ENCODE measurements at places on chromosomes 11 and 22. TPM values are rescaled to one million over a fixed set of nuclear protein-coding genes. Genes with fewer than 3 reads are reported as not detected.

DNA sequence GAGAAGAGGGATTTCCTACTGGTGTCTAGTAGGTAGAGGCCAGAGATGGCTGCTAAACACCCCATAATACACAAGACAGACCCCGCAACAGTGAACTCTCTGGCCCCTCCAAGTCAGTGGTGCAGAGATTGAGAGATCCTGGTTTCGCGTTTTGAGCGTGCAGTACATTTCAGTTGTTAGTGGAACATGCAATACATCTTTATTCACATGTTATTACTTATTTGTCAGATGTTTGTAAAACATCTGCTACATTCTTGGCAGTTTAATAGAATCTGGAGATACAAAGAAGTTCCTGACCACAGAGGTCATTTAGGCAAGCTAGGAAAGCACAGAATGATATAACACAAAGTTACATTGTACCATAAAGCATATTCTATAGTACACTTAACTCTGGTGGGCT, 41.5 kb downstream of the ST3GAL4 start:
- no peaks in the 10 kb centered on the region for H3K27me3 ChIP-seq
- no peak for DNase-seq
- no peaks in the 10 kb centered on the region for H3K36me3 ChIP-seq
- H3K27ac ChIP-seq, result no peak overlapping the region

- no peak overlapping the region for H3K4me3 ChIP-seq
- peaks cover 4% of the 10 kb centered on the region for H3K4me1 ChIP-seq
- H3K27ac ChIP-seq, result no peak overlapping the region
Measured at GRCh38 chr11:88375927-88376470, 38.5 kb upstream of the CTSC start.

DNA sequence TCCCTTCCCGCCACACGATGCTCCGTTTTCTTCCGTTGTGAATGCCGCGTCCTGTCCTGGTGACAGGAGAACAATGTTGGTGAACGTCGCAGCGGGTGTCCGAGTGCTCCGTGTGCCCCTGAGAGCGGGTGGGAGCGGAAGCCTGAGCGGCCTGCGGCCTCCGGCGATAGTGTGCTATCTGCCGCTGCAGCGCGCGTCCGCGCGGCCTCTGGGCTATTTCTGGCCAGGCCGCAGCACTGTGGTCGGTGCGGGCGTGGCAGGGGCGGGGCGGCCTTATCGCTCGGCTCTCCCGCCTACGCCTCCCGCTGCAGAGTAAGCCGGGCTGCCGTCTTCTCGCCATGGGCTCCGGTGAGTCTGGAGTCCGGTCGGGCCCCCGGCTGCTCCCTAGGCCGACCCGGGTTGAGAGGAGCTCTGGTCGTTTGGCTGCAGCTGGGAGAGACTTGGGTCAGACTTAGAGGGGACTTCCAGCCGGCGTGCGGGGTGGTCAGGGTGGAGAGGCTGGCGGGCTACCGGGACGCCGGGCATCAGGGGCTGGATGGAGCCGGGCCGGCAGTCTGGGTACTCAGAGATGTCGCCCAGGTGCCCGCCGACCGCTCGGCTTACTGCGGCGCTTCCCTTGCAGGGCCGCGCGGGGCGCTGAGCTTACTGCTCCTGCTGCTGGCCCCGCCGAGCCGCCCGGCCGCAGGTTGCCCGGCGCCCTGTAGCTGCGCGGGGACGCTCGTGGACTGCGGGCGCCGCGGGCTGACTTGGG, at the start of gene GP1BB:
GP1BB (plus strand) TSS at position 308 of the 751 bp plus-strand sequence; CDS start at position 339, 31 bp downstream.
- no peak within 1 kb of the TSS for H3K27ac ChIP-seq
- no peaks in the 10 kb centered on the region for H3K4me1 ChIP-seq
- H3K4me3 ChIP-seq, result no peak within 1 kb of the TSS
- peaks cover 23% of the 10 kb centered on the region for H3K36me3 ChIP-seq
- DNase-seq, result peak; percentile 48

DNA sequence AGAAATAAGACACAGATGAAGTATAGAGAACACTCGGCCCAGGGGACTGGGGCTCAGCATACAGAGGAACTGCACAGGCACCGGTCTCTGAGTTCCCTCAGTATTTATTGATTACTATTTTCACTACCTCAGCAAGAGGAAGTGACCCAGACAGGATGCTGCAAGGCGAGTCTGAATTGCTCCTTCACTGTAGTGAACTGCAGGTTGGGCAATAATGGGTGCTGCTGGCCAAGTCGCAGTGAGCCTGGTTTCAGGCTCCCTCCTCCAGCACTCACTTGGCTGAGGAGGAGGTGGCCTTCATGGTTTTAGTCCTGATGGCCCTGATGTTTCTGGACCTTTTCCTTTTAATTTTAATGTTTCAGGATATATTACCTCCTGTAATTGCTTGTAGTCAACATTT, 10.4 kb downstream of the OR52K2 start:
- no peaks in the 10 kb centered on the region for H3K27me3 ChIP-seq
- peak; percentile 6 for DNase-seq
- peaks cover 31% of the 10 kb centered on the region for H3K4me1 ChIP-seq
- H3K36me3 ChIP-seq, result no peaks in the 10 kb centered on the region
- peak overlapping the region; percentile 81 for H3K27ac ChIP-seq
- H3K4me3 ChIP-seq, result no peak overlapping the region

DNA sequence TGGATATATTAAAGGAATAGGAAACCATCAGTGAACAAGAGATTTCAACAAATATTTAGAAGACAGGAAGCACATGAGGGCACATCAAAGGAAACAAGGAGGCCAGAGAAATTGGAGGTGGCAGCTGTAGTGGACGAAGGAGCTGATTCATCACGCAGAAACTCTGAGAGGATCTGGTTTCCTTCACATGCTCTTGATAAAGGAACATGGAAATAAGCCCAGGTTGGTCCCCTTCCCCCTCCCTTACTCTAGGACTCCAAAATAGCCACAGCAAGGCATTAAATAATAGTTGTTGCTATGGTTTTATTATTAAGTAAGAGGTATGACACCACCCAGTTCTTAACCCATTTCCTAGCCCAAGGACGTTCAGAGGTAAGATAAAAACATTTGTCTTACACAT, 11.3 kb downstream of the IZUMO1R start:
- H3K27me3 ChIP-seq, result peaks cover 6% of the 10 kb centered on the region
- no peak overlapping the region for H3K27ac ChIP-seq
- no peaks in the 10 kb centered on the region for H3K4me1 ChIP-seq
- H3K36me3 ChIP-seq, result no peaks in the 10 kb centered on the region
- DNase-seq, result no peak

- DNase-seq, result peak; percentile 51
- no peaks in the 10 kb centered on the region for H3K27me3 ChIP-seq
- H3K4me1 ChIP-seq, result no peaks in the 10 kb centered on the region
Measured at GRCh38 chr22:29359469-29359868, 28.9 kb downstream of the AP1B1 start.

DNA sequence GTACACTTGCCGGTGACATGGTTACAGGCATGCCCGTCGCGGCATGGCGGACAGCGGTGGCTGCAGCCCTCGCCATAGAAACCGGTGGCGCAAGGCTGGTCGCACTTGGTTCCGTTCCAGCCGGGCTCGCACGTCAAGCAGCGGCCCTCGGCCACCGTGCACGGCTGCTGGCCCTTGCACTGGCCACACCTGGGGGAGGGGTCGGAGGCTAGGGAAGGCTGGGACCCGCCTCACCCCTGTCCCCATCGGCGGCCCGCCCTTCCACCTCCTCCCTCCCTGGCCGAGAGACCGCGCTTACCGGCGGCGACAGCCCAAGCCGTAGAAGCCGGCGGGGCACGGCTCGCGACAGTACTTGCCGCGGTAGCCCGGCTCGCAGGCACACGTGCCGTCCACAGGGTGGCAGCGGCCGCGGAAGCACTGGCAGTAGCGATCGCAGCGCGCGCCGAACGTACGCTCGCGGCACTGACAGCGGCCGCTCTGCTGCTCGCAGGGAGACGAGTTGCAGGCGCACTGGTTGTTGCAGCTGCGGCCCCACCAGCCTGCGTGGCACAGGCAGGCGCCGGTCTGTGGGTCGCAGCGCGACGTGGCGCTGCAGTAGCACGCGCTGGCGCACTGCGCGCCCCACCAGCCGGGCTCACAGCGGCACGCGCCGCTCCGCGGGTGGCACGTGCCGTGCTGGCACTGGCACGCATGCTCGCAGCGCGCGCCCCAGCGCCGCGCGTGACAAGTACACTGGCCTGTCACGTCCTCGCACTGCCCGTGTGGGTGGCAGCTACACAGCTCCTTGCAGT, 6.7 kb downstream of the SCARF2 start:
- no peak overlapping the region for H3K27ac ChIP-seq
- H3K36me3 ChIP-seq, result no peaks in the 10 kb centered on the region
- peaks cover 1% of the 10 kb centered on the region for H3K4me1 ChIP-seq
- peak; percentile 58 for DNase-seq
- no peak overlapping the region for H3K4me3 ChIP-seq
- H3K27me3 ChIP-seq, result peaks cover 40% of the 10 kb centered on the region

GRCh38 chr11:61695917-61696316, 15.7 kb downstream of the DAGLA start:
- peaks cover 8% of the 10 kb centered on the region for H3K4me1 ChIP-seq
- peak; percentile 86 for DNase-seq
- H3K27ac ChIP-seq, result peak overlapping the region; percentile 36
- no peaks in the 10 kb centered on the region for H3K36me3 ChIP-seq
- H3K27me3 ChIP-seq, result no peaks in the 10 kb centered on the region

- DNase-seq, result no peak
- no peaks in the 10 kb centered on the region for H3K36me3 ChIP-seq
- no peak overlapping the region for H3K4me3 ChIP-seq
- H3K27ac ChIP-seq, result no peak overlapping the region
Measured at GRCh38 chr22:49659924-49660315, 167.8 kb downstream of the BRD1 start.

- no peak for DNase-seq
- H3K27ac ChIP-seq, result no peak overlapping the region
- no peaks in the 10 kb centered on the region for H3K4me1 ChIP-seq
- H3K4me3 ChIP-seq, result no peak overlapping the region
- H3K36me3 ChIP-seq, result no peaks in the 10 kb centered on the region
Measured at GRCh38 chr11:124898711-124899110, 1.0 kb upstream of the ROBO4 start.

- no peaks in the 10 kb centered on the region for H3K36me3 ChIP-seq
- H3K4me1 ChIP-seq, result no peaks in the 10 kb centered on the region
- H3K27ac ChIP-seq, result no peak overlapping the region
Measured at GRCh38 chr22:33684087-33684486, 236.2 kb downstream of the LARGE1 start.

DNA sequence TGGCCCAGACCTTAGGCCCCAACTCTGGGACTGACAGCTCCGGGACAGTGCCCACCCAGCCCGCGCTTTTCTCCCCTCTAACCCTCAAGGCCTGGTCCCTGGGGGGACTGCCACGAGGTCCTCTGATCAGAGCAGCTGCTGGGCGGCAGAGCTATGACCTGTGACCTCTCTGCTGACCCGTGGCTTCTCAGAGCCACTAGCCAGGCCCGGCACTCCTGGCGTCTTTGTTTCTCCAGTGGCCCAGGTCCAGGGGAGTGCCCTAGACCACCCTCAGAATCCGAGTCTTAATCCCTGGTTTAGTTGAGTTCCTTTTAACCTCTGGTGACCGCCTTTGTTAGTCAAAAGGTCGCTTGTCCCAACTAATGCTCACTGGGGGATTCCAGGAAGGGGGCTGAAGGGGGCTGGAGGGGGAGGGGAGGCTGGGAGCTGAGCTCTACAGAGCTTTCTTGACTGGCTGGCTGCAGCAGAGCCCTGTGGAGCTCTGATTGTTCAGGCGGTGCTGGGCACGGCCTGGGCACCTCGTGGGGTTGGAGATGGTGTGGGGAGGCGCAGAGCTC, 1.2 kb downstream of the FBLN1 start:
- peak overlapping the region; percentile 42 for H3K4me3 ChIP-seq
- no peak for DNase-seq
- H3K4me1 ChIP-seq, result peaks cover 26% of the 10 kb centered on the region
- H3K27me3 ChIP-seq, result peaks cover 10% of the 10 kb centered on the region

DNA sequence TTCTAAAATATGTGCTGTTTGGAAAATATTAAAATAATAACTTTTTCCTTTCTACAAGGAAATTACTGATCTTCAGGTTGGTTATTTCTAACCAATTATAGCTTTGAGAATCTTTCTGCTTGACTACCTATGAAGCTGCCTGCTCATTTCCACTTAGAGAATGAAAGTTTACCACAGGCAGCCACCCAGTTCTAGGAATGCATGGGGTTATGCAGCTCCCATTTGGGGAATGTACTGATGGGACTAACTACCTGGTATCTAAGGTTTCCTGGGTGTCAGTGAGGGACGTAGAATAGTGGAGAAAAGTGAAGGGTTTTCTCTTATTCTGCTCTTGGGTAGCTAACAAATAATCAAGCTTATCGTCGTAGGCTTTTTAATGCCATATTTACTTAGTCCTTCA, 73.4 kb downstream of the DEUP1 start:
- no peaks in the 10 kb centered on the region for H3K36me3 ChIP-seq
- H3K27me3 ChIP-seq, result no peaks in the 10 kb centered on the region
- H3K4me1 ChIP-seq, result no peaks in the 10 kb centered on the region
- H3K27ac ChIP-seq, result no peak overlapping the region
- DNase-seq, result no peak
- no peak overlapping the region for H3K4me3 ChIP-seq

- no peaks in the 10 kb centered on the region for H3K36me3 ChIP-seq
- DNase-seq, result peak; percentile 14
- no peak overlapping the region for H3K4me3 ChIP-seq
- no peaks in the 10 kb centered on the region for H3K4me1 ChIP-seq
Measured at GRCh38 chr11:29208117-29208516, 808.7 kb downstream of the KCNA4 start.

DNA sequence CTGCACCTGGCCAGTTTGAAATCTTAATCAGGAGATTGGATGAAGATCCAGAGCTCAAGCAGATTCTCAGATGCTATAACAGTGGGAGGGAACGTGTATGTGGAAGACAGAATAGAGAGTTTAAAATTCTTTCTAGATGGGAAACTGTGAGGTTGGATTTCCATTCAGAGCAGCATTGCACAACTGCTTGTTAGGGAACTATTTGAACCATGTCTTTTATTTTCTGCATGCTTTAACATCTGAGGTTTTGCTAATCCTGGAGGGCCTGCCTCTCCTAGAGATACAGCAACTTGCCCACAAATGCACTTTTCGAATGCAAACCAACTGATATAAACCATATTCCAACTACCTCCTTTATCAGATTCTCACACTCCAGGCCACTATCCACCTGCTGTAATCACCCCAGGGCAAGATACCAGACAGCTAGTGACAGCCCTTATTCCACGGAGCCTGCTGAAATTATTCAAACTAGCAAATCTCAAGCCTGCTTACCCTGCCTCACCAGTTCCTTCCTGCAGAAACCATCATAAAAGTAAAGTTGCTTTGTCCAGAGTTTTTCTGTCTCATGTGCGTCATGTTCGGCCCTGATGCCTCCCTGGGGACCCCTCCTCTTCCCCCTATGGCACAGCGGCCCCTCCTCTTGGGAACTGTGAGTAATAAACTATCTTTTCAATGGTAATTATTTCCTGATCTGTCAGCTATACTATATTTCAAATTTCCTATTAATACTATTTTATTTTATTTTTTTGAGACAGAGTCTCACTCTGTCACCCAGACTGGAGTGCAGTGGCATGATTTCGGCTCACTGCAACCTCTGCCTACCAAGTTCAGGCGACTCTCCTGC, 18.4 kb upstream of the SEC14L4 start:
- no peaks in the 10 kb centered on the region for H3K27me3 ChIP-seq
- H3K27ac ChIP-seq, result no peak overlapping the region
- H3K4me3 ChIP-seq, result no peak overlapping the region
- H3K36me3 ChIP-seq, result no peaks in the 10 kb centered on the region
- no peak for DNase-seq

GRCh38 chr11:10926801-10927211, 69.0 kb upstream of the ZBED5 start:
- no peak overlapping the region for H3K27ac ChIP-seq
- H3K4me3 ChIP-seq, result no peak overlapping the region
- H3K36me3 ChIP-seq, result no peaks in the 10 kb centered on the region
- no peak for DNase-seq
- H3K27me3 ChIP-seq, result no peaks in the 10 kb centered on the region

Gene ROBO3
- polyA plus RNA-seq, result 4.5 TPM

Gene APOA1
- polyA plus RNA-seq, result 62.3 TPM

Gene EFCAB6
- polyA plus RNA-seq, result 0.34 TPM

Gene TRIM49
- not detected for polyA plus RNA-seq

Gene DSCAML1
- not detected for polyA plus RNA-seq

Gene PARVA
- 22.1 TPM for polyA plus RNA-seq

Gene SUSD2
- 6.1 TPM for polyA plus RNA-seq

Gene OR5B21
- polyA plus RNA-seq, result not detected

Gene CST6
- not detected for polyA plus RNA-seq

Gene LMO2
- 9.2 TPM for polyA plus RNA-seq
